PC-3 (cell line): ENCODE measurements at places on chromosomes 3 and 15. TPM values are rescaled to one million over a fixed set of nuclear protein-coding genes. Genes with fewer than 3 reads are reported as not detected.
A peak's percentile ranks its signal among the peaks of the same experiment; 100 is the strongest.

DNA sequence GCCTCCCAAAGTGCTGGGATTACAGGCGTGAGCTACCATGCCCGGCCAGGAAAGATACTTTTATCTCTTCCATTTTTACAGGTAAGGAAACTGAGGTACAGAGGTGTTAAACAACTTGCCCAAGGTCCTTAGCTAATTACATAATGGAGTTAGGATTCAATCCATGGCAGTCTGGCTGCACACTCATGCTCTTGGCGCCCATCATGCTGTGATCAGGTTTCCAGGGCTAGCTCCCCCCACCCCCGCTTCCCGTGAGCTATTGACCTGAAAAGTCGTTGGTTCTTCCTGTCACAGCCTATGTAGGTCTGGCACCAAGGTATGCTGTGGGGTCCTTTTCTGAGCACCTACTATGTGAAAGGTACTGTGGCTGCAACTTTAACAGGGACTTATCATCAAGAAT is 55.9 kb upstream of the LARS2 start:
- DNase-seq, result no peak

DNA sequence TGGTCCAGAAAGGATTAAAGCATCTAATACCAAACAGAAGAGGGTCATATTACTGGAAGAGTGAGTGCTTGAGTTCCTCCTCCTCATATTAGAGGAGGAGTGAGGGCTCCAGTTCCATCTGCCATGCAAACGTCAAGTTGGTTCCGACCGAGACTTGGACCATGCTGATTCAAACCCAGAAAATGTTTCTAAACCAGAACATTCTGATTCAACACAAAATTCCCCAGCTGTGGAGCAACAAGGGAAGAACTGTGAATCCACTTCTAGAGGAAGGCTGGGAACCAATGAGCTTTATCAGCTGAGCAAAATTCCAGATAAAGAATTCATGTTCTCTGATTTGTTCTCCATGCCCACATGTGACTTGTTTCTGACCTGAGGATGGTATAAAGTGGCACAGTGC is 135.6 kb upstream of the WNT5A start:
- no peak for DNase-seq

DNA sequence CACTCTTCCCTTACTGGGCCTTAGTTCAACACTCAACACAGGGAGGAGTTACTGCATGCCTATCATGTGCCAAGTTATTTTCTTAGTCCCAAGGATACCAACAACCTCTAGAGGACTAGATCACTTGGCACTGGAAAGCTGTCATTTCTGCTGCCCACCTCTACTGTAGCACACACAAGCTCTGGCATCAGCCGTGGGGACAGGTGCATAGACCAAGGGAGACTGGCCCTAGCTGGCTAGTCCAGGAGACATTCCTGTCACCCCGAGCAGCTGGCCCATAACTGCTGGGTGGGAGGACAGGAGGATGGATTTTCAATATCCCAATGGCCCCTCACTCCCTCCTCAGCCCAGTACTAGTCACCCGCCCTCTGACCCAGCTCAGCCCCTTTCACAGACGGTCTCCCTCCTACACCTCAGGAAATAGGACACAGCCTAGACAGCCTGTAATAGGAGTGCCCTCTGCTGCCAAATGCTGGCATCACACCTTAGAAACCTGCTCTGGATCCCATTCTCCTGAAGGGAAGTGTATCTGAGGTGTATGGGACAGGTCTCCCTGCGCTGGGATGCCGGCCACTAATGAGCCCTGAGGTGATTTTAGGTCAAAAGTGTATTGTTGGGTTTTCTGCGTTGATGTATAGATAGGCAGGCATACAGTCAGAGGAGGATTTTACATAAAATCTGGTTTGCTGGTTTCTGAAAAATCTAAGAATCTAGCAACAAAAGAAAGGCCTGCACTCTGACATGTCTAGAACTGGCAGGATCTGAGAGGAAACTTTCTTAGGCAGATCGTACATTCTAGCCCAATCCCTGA is 3.4 kb upstream of the DZIP1L start:
- DNase-seq, result peak; percentile 84

The GOLGA8T gene
- 0.15 TPM in 1 of 2 replicates, not detected in the other for total RNA-seq

GRCh38 chr3:39154280-39155021 is 1.1 kb upstream of the CSRNP1 start:
- DNase-seq, result no peak

The IRAK2 gene
- 4.7 and 5.5 TPM in 2 replicates for total RNA-seq

GRCh38 chr15:31456354-31457060 is 129.9 kb downstream of the KLF13 start:
- no peak for DNase-seq

DNA sequence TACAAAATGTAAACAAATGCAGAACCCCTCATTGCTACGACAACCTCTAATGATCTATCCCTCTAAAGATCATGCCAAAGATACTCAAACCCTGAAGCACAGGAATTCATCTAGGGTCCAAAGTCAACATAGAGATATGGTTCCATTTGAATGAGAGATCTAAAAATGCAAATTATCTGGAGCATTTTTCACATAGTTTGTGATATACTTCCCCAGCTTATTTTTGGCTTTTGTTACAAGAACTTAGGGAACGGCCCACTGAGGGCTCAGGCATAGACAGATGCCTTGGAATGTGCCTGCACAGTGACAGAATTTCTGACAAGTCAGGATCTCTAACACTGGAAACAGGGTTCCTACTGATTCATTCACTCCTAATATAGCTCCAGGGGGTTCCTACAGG is 258.9 kb upstream of the THBS1 start:
- DNase-seq, result no peak

DNA sequence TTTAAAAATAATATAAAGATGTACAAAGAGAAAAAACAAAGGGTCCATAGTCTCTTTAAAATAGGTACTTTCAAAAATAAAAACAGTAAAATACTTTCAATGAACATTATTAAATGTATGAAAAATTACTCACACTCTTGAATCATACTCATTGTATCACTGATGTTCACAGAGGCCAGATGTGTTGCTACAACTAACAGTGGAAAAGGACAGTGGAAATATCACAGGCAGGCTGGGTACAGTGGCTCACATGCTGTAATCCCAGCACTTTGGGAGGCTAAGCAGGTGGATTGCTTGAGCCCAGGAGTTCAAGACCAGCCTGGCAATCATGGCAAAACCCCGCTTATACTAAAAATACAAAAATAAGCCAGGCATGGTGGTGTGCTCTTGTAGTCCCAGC is 26.8 kb downstream of the NPHP3 start:
- DNase-seq, result no peak

The PAQR9 gene
- 0.12 TPM in 1 of 2 replicates, not detected in the other for total RNA-seq

GRCh38 chr3:195820901-195821300 is 9.2 kb upstream of the MUC4 start:
- no peak for DNase-seq

- no peak for DNase-seq
Observed at GRCh38 chr3:168029705-168030104, 66.0 kb downstream of the GOLIM4 start.

DNA sequence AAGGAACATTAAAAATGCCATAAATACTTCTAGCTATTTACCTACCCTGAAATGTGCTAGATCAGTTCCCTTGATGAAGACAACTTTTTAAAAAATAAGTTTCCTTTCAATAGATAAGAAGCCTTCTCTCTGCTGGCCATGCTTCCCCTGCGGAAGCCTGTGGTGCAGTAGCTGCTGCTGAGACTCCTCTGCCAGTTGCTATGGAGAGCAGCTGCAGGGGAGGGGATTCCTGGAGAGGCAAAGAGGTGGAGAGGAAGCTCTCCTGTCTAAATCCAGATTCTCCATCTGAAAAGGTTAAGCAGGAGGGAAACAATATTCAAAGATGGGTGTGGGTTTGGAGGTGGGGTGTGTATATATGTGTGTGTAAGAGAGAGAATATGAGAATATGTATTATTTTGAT is 69.8 kb upstream of the BFSP2 start:
- DNase-seq, result no peak

DNA sequence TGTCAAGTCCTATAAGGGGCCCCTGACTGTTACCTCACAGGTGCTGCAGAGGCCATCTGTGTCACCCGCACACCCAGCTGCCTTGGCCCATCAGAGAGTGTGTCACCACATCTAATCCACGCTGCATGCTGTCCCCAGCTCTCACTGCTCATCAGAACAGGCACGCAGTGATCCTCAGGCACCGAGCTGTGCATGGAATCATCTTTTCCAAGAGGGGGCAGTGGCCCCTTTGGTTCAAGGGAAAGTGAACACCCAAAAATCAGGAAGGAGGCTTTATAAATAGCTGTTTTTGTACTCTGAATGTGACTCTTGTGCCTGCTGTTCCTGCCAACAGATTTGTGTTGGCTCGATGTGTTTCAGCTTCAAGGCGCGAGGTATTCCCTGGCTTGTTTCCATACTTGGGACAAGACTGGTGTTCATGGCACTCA is 110.3 kb upstream of the ETV5 start:
- DNase-seq, result no peak

DNA sequence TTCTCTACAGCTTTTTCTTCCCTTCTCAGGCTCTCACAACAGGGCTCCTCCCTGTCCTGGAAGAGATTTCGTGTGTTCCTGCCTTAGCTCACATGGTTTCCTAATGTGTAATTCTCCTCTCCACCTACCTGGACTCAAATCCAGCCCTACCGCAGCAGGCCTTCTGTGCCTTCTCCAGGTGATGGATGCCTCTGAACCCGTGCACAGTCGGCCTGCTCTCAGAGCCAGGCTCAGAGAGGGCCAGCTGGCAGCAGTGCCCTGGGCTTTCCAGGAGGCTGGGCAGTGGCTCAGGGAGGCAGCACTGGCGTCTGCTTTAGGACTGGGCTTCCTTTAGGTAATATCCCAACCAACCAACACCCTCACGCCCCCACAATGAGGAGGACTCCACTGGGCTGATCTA is 123.2 kb upstream of the TMC3 start:
- DNase-seq, result no peak

DNA sequence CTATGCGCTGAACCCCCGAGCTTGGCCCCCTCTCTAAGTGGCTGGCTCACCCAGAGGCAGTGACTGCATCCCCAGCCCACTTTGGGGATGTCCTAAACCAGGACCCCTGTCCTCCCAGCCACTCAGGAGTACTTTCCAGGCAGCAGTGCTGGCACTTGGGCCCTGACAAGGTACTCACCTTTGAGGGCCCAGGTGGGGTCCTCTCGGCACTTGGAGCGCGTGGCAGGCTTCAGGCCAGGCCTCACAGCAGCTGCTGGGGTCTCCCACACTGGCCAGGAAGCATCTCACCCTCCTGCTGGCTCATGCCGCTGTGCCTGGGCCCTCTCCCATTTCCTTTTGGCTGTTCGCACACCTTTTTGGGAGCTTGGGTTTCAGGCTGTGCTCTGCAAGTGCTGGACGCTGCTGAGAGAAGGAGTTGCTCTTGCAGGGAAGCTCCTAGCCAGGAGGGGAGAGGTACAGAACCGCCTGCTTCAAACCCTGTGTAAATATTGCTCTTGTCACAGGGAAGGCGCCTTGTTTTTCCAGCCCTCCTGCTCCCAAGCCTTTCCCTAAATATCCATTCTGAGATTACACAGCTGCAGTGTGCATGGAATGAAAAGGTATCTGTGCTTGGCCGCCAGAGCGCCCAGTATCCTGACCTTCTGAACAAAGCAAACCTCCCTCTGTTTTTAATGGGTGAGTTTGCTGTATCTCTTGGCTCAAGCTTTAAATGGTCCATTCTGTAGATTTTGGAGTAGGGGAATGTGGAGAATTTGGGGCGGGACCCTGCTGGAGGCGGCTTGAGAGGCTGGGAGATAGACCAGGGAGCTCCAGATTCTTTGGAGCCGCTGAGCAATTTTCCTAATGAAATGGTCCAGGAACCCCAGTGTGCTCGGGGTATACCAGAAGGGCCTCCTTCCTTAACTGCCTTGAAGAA is 45.6 kb downstream of the DNASE1L3 start:
- no peak for DNase-seq

- no peak for DNase-seq
Observed at GRCh38 chr3:104785947-104786346, 580.8 kb upstream of the ALCAM start.

GRCh38 chr15:61336026-61336638 is 107.0 kb upstream of the RORA start:
- DNase-seq, result no peak

DNA sequence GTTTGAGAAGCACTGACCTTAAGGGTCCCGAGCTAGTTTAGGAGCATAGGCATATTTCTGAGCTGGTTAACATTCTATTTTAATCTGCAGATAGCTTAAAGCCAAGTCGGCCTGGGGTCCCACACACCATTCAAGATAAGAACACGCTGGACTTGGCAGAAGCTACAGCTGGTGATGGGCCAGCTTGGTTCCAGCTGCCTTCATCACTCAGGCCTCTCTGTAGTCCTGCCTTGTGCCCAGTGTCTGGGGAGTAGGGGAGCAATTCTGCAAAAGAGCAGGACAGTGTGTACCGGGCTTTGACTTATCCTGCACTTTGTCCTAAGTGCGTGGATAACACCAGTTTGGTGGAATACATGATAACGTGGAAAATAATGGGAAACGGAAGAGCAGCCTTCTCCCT is 164.5 kb downstream of the MEGF11 start:
- DNase-seq, result no peak

GRCh38 chr3:150423761-150424160 is 15.7 kb downstream of the TSC22D2 start:
- DNase-seq, result no peak

DNA sequence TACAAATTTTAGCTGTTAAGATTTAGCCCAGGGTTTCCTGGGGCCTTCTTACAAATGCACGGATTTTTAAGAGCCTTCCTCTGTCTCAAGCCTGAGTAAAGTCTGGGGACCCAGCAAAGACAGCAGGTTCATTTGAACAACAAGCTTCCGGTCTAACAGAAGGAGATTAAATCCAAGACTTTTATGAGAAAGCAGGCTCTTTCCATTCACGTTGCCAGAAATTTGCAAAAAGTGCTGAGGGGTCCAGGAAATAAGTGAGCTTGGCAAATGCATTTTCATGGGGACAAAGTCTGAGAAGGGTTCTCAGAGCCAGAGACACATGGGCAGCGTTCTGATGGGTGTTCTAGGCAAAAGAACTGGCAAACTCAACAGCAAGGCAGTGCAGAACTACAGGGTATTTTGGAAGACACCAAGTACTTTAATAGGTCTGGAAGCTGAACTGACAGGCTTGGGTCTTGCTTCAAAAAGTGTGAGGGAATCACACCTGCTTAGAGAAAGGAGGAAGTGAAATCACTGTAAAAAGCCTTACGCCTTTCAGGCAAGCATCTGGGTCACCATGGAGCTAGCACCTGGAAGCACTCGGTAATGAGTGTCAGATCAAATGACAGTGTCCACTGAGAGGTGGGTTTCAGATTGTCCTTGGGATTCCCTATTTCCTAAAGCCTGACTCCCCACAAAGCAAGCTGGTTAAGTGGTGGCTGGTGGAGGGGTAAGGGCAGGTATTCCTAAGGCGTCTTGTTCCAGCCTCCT is 115.8 kb upstream of the ARHGEF3 start:
- no peak for DNase-seq

- peak; percentile 68 for DNase-seq
Observed at GRCh38 chr3:9864200-9864927, 15.7 kb downstream of the CIDEC start.

The GABRB3 gene
- 4.5 and 6.1 TPM in 2 replicates for total RNA-seq

The CHRFAM7A gene
- total RNA-seq, result 19.0 TPM in 1 of 2 replicates, not detected in the other

The NOX5 gene
- total RNA-seq, result 237 and 339 TPM in 2 replicates

- DNase-seq, result peak; percentile 61
Observed at GRCh38 chr3:182710557-182711157, 82.6 kb upstream of the ATP11B start.

The DAZL gene
- 0.04 TPM in 1 of 2 replicates, not detected in the other for total RNA-seq
